Activated CD4-positive, alpha-beta memory T cell treated with anti-CD3 and anti-CD28 coated beads, Interleukin-2, amount 10 ng/mL, durations not matched to agents 7 days and 5 days (primary cell): ENCODE measurements at places on chromosomes 12 and 14. TPM values are rescaled to one million over a fixed set of nuclear protein-coding genes. Genes with fewer than 3 reads are reported as not detected.

The SLC16A7 gene
- total RNA-seq, result 22.0 TPM

The CYP27B1 gene
- 3.3 TPM for total RNA-seq

The OAS2 gene
- 327 TPM for total RNA-seq

The LRTM2 gene
- not detected for total RNA-seq

The OAS3 gene
- total RNA-seq, result 265 TPM

The AGAP2 gene
- total RNA-seq, result 84.5 TPM

The MYL2 gene
- not detected for total RNA-seq

The AKAP3 gene
- total RNA-seq, result 3.4 TPM
